Tibial artery (tissue), 4 donors: ENCODE measurements at places on chromosomes 1 and 21.

GRCh38 chr1:198047913-198048312, 108.9 kb upstream of the NEK7 start:
- no peaks in the 10 kb centered on the region for H3K4me1 ChIP-seq
- H3K4me3 ChIP-seq, result no peak overlapping the region
- H3K27me3 ChIP-seq, result no peaks in the 10 kb centered on the region
- no peak for DNase-seq
- no peak overlapping the region for H3K27ac ChIP-seq
- no peaks in the 10 kb centered on the region for H3K36me3 ChIP-seq

- no peak overlapping the region for H3K27ac ChIP-seq
- no peaks in the 10 kb centered on the region for H3K36me3 ChIP-seq
- no peak overlapping the region for H3K4me3 ChIP-seq
- H3K27me3 ChIP-seq, result no peaks in the 10 kb centered on the region
These were observed 73.1 kb downstream of the UBIAD1 start for GRCh38 chr1:11345971-11346715.

GRCh38 chr1:31943546-31944184, 5.5 kb upstream of the PTP4A2 start:
- H3K27me3 ChIP-seq, result no peaks in the 10 kb centered on the region
- DNase-seq, result no peak
- no peaks in the 10 kb centered on the region for H3K4me1 ChIP-seq
- peak overlapping the region; percentile 97 for H3K27ac ChIP-seq

GRCh38 chr1:43835082-43836021, 98.2 kb upstream of the ARTN start:
- no peaks in the 10 kb centered on the region for H3K27me3 ChIP-seq
- no peak overlapping the region for H3K4me3 ChIP-seq
- H3K4me1 ChIP-seq, result peaks cover 68% of the 10 kb centered on the region
- peak overlapping the region; percentile 44 for H3K27ac ChIP-seq

- H3K36me3 ChIP-seq, result no peaks in the 10 kb centered on the region
- H3K27ac ChIP-seq, result no peak overlapping the region
- H3K4me3 ChIP-seq, result no peak overlapping the region
- no peaks in the 10 kb centered on the region for H3K27me3 ChIP-seq
- no peak for DNase-seq
These were observed 61.2 kb downstream of the CRP start for GRCh38 chr1:159653201-159653600.
